ENCODE measurements at places on chromosomes 1 and 21.

DNA sequence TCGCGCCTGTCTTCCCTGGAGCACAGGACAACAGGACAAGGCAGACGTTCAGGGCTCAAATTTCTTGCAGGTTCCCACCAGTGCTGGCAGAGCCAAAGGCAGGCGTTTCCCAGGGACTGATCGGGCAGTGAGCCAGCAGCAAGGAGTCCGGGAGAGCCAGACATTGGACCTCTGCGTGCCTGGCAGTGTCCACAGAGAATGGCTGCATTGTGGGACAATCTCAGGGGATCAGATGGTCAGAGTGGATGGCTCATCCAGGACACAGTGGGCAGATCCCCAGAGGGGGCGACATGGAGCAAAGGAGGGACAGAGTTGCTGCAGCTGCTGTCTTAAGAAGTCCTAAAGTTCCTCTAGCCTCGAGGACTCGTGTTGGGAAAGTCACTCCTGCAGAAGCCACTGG lies 4.6 kb downstream of the TMEM63A start:
- peak; percentile 30 for DNase-seq

DNA sequence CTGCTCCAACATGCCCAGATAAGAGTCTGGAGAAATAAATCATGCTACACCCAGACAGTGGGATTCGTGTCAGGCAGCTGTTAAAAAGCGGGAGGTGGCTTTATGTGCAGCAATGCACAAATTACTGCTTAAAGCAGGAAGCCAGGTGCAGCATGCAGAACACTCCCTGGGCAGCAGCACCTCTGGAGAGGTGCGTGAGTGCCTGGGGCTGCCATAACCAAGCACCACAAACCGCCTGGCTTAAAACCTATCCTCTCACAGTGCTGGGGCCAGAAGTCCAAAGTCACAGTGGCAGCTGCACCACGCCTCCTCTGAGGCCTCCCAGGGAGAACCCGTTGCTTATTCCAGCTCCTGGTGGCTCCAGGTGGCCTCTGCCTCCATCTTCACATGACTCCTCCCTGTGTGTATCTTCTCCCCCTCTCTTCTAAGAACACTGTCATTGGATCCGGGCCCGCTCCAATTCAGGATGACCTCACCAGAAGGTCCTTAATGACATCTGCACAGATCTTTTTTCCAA lies 115.6 kb downstream of the SIK1 start:
- DNase-seq: no peak

DNA sequence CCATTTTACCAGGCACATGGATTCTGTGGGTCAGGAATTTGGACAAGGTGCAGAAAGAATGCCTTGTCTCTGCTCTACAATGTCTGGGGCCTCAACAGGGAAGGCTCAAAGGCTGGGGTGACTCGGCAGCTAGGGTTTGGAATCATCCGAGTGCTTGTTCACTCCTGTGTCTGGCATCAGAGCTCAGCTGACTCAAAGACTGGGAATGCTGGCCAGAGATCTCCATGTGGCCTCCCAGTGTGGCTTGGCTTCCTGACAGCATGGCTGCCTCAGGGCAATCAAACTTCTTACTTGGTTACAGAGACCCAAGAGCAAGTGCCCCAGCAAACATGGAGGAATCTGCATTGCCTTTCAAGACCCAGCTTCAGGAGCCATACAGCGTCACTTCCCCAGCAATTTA lies 110.5 kb downstream of the TOMM20 start:
- DNase-seq: no peak

DNA sequence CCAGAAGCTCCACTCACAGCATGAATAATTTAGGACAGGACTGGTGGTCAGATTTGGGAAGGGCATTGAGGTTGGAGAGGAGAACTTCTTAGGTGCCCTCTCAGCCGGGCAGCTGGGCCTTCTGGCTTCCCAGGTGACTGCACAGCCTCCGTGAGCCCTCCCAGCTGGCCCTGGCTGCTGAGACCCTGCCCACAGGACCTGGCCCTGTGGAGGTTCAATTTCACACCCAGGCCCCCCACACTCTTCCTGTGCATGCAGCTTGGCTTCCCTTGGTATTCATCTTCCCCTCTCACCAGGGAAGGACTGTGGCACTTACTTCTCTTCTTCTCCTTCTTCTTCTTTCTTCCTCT lies 50.6 kb downstream of the NDUFS5 start:
- no peak for DNase-seq

GRCh38 chr1:116318897-116319296 lies 54.1 kb upstream of the ATP1A1 start:
- no peak for DNase-seq

DNA sequence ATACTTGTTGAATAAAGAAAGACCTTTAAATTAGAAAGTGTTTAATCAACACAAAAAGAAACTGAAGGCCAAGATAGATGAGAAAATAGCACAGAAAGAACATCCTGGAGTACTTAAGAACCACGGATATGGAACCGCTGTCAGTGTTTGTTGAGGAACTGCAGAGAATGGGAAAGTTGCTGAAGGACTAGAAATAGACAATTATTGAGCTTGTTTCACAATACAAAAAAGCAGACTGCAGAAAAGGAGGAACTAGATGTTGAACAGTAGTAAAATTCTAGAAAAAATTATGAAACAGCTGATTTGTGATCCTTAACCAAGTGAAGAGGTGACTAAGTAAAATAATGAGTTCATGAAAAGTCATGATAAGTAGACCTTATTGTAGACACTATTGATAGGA lies 29.7 kb downstream of the MYSM1 start:
- no peak for DNase-seq

All from CD4-positive, alpha-beta T cell treated with Interferon alpha-2 for 1 hour (primary cell).